ENCODE measurements at places on chromosomes 1 and 21. TPM values are rescaled to one million over a fixed set of nuclear protein-coding genes. Genes with fewer than 3 reads are reported as not detected.

GRCh38 chr1:109996476-109996875 is 11.9 kb downstream of the AHCYL1 start:
- H3K4me1 ChIP-seq, result peaks cover 42% of the 10 kb centered on the region
- H3K4me3 ChIP-seq, result no peak overlapping the region
- no peaks in the 10 kb centered on the region for H3K36me3 ChIP-seq
- no peaks in the 10 kb centered on the region for H3K27me3 ChIP-seq

DNA sequence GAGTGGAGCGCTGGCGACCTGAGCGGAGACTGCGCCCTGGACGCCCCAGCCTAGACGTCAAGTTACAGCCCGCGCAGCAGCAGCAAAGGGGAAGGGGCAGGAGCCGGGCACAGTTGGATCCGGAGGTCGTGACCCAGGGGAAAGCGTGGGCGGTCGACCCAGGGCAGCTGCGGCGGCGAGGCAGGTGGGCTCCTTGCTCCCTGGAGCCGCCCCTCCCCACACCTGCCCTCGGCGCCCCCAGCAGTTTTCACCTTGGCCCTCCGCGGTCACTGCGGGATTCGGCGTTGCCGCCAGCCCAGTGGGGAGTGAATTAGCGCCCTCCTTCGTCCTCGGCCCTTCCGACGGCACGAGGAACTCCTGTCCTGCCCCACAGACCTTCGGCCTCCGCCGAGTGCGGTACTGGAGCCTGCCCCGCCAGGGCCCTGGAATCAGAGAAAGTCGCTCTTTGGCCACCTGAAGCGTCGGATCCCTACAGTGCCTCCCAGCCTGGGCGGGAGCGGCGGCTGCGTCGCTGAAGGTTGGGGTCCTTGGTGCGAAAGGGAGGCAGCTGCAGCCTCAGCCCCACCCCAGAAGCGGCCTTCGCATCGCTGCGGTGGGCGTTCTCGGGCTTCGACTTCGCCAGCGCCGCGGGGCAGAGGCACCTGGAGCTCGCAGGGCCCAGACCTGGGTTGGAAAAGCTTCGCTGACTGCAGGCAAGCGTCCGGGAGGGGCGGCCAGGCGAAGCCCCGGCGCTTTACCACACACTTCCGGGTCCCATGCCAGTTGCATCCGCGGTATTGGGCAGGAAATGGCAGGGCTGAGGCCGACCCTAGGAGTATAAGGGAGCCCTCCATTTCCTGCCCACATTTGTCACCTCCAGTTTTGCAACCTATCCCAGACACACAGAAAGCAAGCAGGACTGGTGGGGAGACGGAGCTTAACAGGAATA is 4.2 kb downstream of the TFAP2E start:
- H3K36me3 ChIP-seq, result no peaks in the 10 kb centered on the region
- peak overlapping the region; percentile 40 for H3K4me3 ChIP-seq
- H3K27me3 ChIP-seq, result peaks cover 13% of the 10 kb centered on the region
- no peak for DNase-seq
- H3K27ac ChIP-seq, result no peak overlapping the region
- H3K4me1 ChIP-seq, result peaks cover 55% of the 10 kb centered on the region

- no peak overlapping the region for H3K27ac ChIP-seq
- no peaks in the 10 kb centered on the region for H3K36me3 ChIP-seq
- DNase-seq, result no peak
Observed at GRCh38 chr1:187129132-187129531, 300.4 kb downstream of the PLA2G4A start.

DNA sequence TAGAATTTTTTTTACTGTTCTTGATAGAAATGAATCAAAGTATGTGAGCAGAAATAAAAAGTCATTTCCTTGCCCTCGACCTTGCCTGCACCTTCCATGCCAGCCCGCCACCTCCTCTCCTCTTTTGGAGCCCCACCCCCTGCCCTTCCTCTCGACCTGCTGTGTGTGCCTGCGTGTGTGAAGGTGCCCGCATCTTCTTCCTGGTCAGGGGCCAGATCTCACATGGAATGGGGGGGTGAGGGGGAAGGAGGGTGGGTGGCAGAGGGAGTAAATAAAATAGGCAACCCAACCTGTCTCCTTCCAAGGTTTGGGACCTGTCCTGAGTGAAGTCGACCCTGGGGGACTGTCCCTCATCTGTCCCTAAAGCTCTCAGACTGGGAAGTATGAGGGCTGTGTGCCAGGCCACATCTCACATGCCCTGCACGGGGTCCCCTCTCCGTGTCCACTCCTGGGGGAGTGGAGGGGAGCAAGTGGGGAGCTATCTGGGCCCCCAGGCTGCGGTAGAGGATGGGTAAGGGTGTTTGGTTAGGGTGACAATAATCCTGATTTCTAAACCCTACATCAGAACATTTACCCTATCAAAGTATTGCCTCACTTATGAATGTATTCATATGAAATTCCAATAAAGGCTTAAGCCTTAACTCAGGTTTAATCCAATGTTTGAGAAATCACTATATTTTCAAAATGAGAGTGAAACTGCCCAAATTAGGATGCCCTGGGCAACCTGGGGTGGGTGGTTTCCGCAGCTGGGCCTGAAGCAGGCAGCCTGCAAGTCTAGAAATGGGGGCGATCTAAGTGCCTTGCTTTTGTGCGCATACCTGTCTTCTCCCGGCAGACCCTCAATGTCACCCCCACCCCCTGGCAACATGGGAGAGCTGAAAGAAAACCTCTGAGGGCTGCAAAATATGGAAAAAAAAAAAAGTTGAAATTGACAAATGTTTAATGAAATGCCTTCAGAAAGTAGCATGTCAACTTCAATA is 15.4 kb downstream of the AMPD2 start:
- no peaks in the 10 kb centered on the region for H3K27me3 ChIP-seq
- peak; percentile 58 for DNase-seq

DNA sequence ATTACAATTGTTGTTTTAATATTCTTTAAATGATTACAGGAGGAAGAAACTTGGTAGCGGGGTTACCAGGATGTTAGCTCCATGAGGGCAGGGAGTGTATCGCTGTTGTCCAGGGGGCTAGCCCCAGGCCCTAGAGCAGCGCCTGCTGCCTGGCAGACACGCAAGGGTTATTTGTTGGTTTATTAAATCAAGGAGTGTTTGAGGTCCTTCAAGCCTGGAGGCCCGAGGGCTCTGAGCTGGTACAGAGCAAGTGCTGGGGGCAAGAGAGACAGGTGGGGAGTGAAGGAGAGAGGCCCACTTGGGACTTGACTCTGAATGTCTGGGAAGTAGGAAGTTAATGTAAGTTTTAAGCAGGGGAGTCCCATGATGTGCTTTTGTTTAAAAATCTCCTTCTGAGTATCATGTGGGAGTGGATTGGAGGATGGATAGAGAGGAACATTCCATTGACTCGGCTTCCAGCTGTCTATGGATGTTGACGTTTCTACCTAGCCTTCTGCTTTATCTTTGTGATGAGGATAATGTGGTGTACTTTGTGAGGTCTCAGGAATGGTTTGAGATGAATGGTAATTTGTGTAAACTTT is 8.7 kb downstream of the ITSN1 start:
- no peaks in the 10 kb centered on the region for H3K27me3 ChIP-seq
- no peak for DNase-seq
- H3K4me1 ChIP-seq, result peaks cover 7% of the 10 kb centered on the region
- H3K4me3 ChIP-seq, result no peak overlapping the region

- no peak for DNase-seq
- H3K4me3 ChIP-seq, result peak overlapping the region; percentile 100
- peaks cover 68% of the 10 kb centered on the region for H3K4me1 ChIP-seq
- peak overlapping the region; percentile 100 for H3K27ac ChIP-seq
Observed at GRCh38 chr1:156115514-156116374, 1.2 kb downstream of the LMNA start.

- no peaks in the 10 kb centered on the region for H3K36me3 ChIP-seq
- peaks cover 12% of the 10 kb centered on the region for H3K27me3 ChIP-seq
- no peaks in the 10 kb centered on the region for H3K4me1 ChIP-seq
- no peak overlapping the region for H3K4me3 ChIP-seq
- DNase-seq, result no peak
Observed at GRCh38 chr1:30263405-30263804, 460.0 kb downstream of the MATN1 start.

GRCh38 chr1:31299365-31299764 is 2.5 kb downstream of the ZCCHC17 start:
- no peak for DNase-seq
- no peaks in the 10 kb centered on the region for H3K36me3 ChIP-seq
- H3K4me3 ChIP-seq, result no peak overlapping the region
- no peak overlapping the region for H3K27ac ChIP-seq

GRCh38 chr1:212514056-212514614 is 81.4 kb downstream of the NENF start:
- no peaks in the 10 kb centered on the region for H3K36me3 ChIP-seq
- no peak overlapping the region for H3K27ac ChIP-seq
- peak overlapping the region; percentile 40 for H3K4me3 ChIP-seq
- peaks cover 27% of the 10 kb centered on the region for H3K27me3 ChIP-seq
- peaks cover 18% of the 10 kb centered on the region for H3K4me1 ChIP-seq

GRCh38 chr1:177235350-177235749 is 64.6 kb downstream of the BRINP2 start:
- H3K4me1 ChIP-seq, result no peaks in the 10 kb centered on the region
- H3K4me3 ChIP-seq, result no peak overlapping the region
- H3K27ac ChIP-seq, result no peak overlapping the region
- H3K27me3 ChIP-seq, result no peaks in the 10 kb centered on the region

DNA sequence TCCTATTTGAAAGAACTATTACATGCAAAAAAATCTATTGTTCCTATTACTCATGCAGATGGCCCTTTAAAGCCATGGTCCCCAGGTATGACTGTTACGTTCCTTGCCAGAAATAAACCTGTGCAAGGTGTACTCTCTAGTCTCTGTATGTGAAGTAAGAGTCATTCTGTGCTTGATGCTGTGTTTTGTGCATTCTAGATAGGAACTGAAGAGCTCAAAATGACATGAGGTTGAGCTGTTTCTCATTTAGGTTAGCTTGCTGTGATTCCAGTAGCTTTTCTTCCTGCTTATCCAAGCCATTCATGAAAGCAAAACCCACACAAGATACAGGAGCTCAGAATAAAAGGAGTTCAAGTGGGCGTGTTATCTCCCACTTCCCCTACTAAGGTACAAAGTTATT is 64.3 kb upstream of the ZNF326 start:
- no peak overlapping the region for H3K27ac ChIP-seq
- H3K4me3 ChIP-seq, result no peak overlapping the region
- H3K27me3 ChIP-seq, result no peaks in the 10 kb centered on the region

DNA sequence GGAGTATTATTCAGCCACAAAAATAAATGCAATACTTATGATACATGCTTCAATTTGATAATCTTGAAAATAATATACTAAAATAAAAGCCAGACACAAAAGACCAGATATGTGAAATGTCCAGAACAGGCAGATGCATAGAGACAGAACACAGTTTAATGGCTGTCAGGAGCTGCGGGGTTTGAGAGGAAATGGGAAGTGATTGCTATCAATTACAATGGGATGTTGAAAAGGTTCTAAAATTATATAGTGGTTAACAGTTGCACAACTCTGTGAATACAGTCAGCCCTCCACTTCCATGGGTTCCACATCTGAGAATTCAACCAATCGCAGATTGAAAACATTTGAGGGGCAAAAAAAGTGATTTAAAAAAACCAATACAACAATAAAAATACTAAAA is 54.0 kb downstream of the LTN1 start:
- H3K4me3 ChIP-seq, result no peak overlapping the region
- H3K36me3 ChIP-seq, result peaks cover 67% of the 10 kb centered on the region
- H3K4me1 ChIP-seq, result no peaks in the 10 kb centered on the region
- H3K27ac ChIP-seq, result no peak overlapping the region

DNA sequence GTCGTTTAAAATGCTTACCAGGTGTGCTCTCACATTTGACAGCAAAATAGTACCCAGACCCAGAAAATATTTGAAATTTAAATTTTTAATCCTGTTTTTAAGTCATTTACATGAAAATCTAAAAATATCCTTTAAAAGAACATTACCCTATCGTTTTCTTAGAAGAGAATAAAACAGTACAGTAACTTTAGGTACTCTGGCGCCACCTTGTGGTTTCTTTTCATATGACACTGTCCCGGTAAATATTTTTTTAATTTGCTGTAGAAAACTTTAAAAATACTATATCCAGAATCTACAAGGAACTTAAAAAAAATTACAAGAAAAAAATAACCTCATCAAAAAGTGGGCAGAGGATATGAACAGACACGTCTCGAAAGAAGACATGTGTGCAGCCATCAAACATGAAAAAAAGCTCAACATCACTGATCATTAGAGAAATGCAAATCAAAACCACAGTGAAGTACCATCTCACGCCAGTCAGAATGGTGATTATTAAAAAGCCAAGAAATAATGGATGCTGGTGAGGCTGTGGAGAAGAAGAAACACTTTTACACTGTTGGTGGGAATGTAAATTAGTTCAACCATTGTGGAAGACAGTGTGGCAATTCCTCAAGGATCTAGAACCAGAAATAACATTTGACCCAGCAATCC is 129.2 kb downstream of the RGS21 start:
- H3K4me3 ChIP-seq, result no peak overlapping the region
- no peak overlapping the region for H3K27ac ChIP-seq
- no peaks in the 10 kb centered on the region for H3K4me1 ChIP-seq
- no peaks in the 10 kb centered on the region for H3K36me3 ChIP-seq

- no peak for DNase-seq
- no peaks in the 10 kb centered on the region for H3K4me1 ChIP-seq
- H3K27me3 ChIP-seq, result no peaks in the 10 kb centered on the region
- H3K4me3 ChIP-seq, result no peak overlapping the region
- peaks cover 100% of the 10 kb centered on the region for H3K36me3 ChIP-seq
Observed at GRCh38 chr1:19120070-19120469, 90.0 kb downstream of the UBR4 start.

GRCh38 chr1:173508541-173508940 is 31.4 kb downstream of the PRDX6 start:
- no peaks in the 10 kb centered on the region for H3K27me3 ChIP-seq
- H3K36me3 ChIP-seq, result no peaks in the 10 kb centered on the region
- DNase-seq, result no peak
- no peaks in the 10 kb centered on the region for H3K4me1 ChIP-seq
- H3K27ac ChIP-seq, result no peak overlapping the region
- no peak overlapping the region for H3K4me3 ChIP-seq

DNA sequence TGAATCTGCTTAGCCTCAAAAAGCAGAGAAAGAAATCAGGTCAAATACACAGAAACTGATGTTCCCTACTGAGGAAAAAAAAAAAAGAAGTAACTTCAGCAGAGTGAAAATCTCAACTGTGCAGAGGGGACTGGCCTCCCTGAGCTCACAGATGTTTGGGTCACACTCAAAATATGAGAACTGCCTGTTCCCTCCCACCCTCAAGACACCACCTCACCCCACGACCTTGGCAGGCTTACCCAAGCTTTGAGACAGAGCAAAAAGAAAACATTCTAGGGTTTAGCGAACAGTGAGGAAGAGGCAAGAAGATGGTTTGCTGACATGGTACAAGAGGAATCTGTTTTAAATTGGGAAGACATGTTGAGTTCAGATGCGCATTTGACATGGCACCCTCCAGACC is 48.8 kb downstream of the NID1 start:
- H3K36me3 ChIP-seq, result peaks cover 9% of the 10 kb centered on the region
- H3K27ac ChIP-seq, result peak overlapping the region; percentile 88
- H3K4me1 ChIP-seq, result peaks cover 34% of the 10 kb centered on the region
- no peak overlapping the region for H3K4me3 ChIP-seq
- H3K27me3 ChIP-seq, result no peaks in the 10 kb centered on the region
- peak; percentile 86 for DNase-seq

Gene COL9A2
- 3.7 TPM for total RNA-seq

Gene FCGR3A
- total RNA-seq, result 1.8 TPM

Gene ZZZ3
- total RNA-seq, result 56.9 TPM

Gene LYPLA2
- 60.7 TPM for total RNA-seq

Gene TRABD2B
- total RNA-seq, result 0.83 TPM

Gene SLC44A3
- 9.3 TPM for total RNA-seq

Gene CCDC30
- total RNA-seq, result 0.64 TPM

Gene LGR6
- 1.6 TPM for total RNA-seq

Gene REN
- total RNA-seq, result not detected

Data from suprapubic skin (tissue), 4 donors.